NCI-H146 (cell line): ENCODE measurements at places on chromosomes 1 and 21.

DNA sequence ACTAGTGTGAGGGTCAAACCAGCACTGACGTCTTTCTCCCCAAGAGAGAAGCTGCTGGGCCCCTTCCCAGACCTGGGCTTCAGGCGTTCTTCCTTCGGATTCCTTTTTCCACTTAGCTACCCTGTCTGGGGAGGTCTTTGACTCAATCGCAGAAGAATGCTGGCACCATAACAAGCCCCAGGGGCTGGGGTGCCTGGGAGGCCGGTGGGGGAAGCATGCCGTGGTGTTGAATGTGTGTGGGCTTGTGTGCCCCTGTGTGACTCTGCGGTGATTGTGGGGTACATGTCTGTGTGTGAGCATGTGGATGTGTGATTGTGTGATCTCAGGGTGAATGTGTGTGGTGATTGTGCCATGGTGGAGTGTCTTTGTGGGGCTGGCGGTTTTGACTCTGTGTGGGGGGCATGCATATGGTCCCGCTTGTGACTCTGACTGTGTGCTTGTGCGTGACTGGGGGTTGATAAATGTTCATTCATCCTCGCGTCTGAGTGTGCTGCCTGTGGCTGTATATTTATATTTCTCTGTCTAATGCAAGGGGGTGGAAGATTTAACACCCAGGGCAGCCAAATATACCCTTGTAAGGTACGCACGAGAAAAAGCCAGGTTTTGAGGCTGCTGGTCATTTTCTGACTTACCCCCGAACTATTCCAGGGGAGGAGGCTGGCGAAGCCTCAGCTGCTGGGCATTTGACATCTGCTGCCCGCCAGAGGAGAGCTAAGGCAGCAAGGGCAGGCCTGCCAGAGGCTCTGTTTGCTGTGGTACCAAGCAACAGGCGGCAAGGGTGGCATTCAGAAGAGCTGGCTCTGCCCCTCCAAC, 1.1 kb upstream of the SYNC start:
- DNase-seq, result no peak

DNA sequence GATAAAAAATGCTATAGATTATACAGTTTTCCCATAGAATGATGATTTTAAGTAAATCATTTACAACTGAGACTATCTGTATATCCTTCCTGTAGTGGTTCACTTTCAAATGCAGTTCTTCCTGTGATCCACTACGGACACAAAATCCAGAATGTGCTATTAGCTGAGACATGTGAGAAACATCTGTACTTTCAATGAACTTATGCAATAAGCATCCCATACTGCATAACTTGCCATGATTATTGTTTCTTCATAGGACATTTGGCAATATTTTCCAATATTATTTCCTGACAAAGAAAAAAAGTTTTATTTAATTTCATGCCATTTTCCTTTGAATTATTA, 83.5 kb upstream of the PRDX6 start:
- no peak for DNase-seq

- no peak for DNase-seq
These were observed 37.5 kb downstream of the SPAG17 start for GRCh38 chr1:118147522-118147921.

- DNase-seq, result no peak
These were observed 113.7 kb upstream of the DPYD start for GRCh38 chr1:98034505-98034904.

DNA sequence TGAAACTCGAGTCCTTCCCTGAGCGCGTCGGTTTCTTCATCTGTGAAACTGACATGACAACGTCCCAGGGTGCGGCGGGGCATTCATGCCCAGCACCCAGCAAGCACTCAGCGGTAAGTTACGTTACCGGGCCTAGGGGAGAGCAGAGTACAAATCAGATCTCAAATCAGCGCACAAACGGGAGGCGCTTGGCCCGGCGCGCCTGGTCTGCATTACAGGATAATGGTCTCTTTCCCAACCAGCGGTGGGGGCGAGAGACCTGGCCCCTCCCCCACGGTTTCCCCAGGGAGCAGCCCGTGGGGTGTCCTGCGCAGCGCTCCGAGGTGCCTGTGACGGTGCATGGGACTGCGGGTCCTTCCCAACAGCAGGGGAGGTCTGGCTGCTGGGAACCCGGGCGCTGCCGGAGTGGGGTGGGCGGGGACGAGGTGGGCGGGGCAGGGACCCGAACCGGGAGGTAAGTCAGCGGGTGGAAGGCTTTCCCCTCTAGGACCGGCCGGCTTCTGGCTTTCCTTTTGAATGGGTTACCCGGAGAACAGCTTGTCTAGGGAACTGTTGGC, 1.0 kb downstream of the TMEM51 start:
- no peak for DNase-seq

DNA sequence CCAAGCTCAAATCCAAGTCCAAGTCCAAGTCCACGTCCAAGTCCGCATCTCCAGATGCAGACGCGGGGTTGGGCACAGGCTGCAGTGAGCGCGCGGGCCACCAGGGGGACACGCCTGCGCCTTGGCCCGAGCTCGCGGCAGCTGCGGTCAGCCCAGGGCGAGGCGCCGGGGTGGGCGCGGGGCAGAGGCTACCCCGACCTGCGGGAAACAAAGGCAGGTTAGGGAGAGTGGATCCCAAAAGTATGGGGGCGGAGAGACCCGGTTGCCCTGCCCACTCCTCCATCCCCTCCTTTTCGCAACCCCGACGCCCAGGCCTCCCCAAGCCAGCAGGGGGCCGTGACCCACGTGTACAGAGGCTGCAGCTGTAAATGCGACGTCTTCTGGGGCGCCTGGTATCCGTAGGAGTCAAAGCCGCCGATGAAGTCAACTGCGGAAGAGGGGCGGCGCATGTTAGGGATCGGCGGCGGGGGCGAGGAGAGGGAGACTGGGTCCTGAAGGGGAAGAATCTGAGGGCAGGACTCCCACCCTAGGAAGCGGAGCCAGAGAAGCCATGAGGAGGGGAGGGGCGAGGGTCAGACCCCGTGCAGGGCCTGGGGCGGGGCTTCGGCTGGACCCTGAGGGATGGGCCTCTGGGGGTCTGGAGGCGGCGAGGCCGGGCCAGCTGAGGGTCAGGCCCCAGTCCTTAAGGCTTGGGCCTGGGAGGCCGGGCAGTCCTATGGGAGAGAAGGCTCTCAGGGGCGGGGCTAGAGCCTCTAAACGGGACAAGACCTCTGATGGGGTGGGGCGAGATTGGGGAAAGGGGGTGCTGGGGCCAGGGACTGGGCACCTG, 58.0 kb downstream of the NKAIN1 start:
- DNase-seq, result peak; percentile 51

DNA sequence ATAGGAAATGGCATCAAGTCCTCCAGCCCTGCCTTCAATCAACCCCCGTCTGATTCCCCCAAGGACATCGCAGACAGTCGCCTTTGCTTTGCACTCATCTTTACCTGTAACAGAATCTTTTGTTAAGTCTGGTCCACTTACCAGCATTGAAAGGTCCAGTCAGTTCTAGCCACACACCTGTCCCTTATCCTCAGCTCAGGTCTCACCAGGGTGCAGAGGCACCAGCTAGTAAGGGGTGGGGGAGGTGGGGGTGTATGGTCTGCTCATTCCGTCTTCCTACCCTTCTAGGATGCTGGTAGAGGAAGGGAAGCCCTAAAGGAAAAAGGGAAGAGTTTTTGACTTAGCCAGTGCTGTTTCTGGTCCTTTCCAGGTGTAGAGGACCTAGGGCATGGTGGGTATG, 427.7 kb downstream of the MATN1 start:
- no peak for DNase-seq

GRCh38 chr1:87878873-87879272, 550.2 kb downstream of the LMO4 start:
- DNase-seq, result no peak

- peak; percentile 86 for DNase-seq
These were observed 216.2 kb downstream of the SDCCAG8 start for GRCh38 chr1:243471754-243472745.

- DNase-seq, result no peak
These were observed 44.0 kb downstream of the TRIM62 start for GRCh38 chr1:33137800-33138199.

- no peak for DNase-seq
These were observed 385.0 kb upstream of the NFIA start for GRCh38 chr1:60697204-60697994.

DNA sequence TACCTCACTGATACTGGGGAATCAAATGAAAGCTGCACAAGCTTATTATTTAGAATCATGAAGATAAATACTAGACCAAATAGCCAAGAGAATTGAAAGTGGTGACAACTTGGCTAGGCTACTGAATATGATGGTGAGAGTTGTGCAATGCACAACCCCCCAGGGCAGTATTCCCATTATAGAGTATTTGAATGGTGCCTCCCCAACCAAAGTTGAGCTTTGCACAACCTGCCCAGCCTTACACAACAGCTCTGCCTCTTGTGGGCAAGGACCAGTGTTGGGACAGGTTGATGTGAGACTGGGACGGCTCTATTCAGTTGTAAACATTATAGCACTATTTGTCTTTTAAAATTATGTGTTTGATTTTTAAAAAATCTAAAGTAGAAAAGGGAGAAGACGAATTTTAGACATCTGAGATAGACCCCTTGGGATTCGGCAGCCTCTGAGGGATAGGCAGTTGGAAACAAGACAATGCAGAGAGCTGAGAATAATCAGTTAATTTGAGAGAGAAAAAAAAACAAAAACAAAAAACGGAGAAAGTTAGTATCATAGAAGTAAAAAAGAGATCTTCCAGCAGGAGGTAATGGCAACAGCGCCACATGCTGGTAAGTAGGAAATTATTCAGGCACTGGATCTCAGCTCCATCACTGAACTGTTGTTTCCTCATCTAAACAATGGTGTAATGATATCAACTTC, 91.0 kb upstream of the KCNA3 start:
- peak; percentile 18 for DNase-seq

DNA sequence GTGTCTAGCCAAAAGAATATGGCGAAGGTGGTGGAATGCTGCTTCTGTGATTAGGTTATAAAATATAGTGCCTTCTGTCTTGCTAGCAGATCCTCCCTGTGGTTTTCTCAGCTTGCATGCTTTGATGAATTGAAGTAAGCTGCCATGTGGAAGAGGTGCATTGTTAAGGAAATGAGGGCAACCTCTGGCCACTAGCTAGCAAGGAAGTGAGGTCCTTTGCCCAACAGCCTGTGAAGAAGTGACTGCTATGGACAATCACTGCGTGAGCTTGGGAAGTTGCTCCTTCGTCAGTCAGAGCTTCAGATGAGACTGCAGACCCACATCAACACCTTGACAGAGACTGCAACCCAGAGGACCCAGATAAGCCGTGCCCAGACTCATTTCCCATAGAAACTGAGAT, 109.4 kb downstream of the GIPC2 start:
- no peak for DNase-seq

GRCh38 chr1:97364086-97364485, 556.7 kb downstream of the DPYD start:
- no peak for DNase-seq

DNA sequence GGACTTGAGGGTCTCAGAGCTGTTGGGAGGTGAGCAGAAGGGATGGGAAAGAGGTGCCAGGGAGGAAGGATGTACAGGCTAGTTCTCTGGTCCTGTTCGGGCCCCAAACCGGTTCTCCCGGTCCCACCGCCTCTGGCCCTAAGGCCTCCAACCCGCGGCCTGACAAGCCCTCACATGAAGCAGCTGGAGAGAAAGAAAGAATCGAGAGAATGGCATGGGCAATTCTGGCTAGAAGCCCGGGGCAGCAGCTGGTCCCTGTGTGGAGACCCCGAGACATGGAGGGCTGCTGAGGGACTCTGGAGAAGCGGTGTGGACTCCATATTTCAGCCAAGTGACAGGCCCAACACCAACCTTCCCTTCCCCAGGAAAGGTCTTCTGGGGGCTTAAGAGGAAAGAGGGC, 730 bp downstream of the CDC42SE1 start:
- peak; percentile 39 for DNase-seq

DNA sequence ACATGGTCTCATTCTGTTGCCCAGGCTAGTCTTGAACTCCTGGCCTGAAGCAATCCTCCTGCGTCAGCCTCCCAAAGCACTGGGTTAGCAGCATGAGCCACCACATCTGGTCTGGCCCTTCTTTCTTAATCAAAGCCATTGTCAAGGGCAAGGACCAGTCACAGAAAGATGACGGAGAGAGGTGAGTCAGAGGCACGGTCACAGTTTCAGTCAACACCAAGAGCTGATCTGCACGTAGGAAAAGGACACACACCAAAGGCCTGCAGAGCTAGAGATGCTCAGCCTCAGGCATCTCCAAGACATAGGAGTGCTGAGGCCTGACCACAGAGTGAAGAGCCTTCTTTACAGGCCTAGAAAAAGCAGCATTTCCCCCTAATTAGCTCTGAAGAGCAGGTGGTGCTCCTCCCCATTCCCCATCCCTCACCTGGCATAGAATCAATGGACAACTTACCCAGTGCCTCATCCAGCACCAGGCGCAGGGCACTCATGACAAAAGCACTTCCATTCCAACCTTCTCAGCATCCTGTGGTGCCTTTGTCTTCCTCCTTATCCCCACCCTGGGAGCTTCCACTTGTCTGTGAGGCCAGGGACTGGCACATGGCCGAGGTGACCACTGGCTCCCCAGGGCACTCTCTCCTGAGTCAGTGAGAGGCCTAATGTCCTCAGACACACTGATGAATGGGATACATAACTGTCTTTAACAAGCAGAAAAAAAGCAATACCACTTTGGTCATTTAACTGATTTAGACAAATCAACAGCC, 139.8 kb downstream of the AJAP1 start:
- DNase-seq, result no peak

GRCh38 chr1:67608661-67609576, 76.1 kb upstream of the GADD45A start:
- no peak for DNase-seq

DNA sequence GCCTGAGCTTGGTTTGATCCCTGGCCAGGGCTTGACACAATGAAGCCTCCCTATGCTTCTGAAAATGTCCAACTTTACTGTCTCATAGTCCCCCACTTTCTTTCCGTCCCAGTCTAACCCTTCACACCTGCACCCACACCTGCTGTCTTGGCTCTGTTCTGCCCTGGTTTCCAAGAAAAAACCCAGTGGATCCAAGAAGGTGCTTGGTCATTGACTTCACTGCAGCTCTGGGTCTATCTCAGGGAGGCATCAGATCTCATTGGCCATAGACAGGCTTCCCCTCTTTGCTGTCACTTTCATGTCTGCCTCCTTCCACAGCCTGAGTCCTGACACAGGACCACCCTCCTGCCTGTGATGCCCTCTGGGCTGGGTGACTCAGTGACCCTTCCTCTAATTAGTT, 37.8 kb upstream of the ETV3 start:
- no peak for DNase-seq

DNA sequence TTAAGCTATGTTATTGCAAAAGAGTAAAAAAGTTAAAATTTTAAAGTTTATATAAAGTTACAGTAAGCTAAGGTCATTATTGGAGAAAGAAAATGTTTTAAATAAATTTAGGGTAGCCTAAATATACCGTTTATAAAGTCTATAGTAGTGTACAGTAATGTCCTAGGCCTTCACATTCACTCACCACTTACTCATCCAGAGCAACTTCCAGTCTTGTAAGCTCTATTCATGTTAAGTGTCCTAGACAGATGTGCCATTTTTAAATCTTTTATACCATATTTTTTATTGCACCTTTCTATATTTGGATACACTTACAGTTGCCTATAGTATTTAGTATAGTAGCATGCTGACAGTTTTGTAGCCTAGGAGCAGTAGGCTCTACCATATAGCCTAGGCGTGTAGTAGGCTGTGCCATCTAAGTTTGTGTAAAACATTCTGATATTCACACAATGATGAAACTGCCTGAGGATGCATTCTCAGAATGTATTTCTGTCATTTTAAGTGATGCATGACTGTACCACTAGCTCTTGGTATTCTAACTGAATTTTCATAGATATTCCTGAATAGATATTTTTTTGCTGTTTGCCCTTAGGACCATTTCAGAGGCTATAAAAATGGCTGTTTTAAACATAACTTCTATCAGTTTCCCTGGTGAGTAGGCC, 26.8 kb downstream of the PPP2R5A start:
- DNase-seq, result no peak
